ENCODE measurements at places on chromosomes 5 and 9.

DNA sequence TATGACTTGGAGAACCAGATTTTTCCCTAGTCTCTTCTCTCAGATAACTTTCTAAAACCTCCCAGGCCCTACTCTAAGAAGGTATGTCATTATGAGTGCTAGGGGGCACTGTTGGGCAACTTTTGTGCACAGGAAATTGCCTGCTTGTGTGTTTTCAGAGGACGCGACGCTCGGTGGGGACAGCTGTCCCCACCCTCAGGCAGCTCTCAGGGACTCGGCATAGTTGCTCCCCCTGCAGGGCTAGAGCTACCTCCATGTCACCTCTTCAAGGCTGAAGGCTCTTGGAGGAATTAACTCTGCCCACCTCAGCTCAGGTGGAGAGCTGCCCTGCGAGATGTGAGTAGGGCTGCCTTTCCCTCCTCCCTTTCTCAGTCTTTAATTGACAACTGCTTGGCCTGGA lies 10.2 kb upstream of the TIFAB start:
- no peak for DNase-seq

DNA sequence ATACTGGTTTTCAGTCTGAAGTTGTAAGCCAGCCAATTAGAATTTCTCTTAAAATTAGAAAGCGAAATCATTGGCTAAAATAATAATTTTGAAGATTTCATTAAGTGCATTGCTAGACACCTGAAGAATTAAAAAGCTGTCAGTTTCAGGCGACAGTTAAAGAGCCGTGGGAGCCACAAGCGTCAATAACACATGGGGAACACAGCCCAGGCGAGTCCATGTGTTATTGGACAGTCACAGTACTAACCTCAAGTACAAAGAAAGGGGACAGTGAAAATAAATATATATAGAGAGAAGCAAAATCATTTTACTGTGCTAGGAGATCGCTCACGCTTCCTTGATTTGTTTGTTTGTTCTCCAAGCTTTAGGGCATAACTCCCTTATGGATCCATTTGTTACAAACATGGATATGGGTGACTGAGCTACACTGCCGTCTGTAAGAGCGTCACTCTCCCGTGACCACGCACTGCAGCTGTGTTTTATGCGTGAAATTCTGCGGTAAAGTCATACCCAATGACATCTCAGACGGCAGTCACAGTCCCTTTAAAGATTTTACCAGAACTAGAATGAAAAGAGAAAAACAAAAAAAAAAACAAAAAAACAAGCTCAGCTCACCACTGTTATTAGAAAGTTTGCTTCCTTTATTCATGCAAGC lies 83.2 kb downstream of the USP20 start:
- no peak for DNase-seq

- DNase-seq, result no peak
Observed at GRCh38 chr5:176994460-176995121, 12.0 kb downstream of the UIMC1 start.

DNA sequence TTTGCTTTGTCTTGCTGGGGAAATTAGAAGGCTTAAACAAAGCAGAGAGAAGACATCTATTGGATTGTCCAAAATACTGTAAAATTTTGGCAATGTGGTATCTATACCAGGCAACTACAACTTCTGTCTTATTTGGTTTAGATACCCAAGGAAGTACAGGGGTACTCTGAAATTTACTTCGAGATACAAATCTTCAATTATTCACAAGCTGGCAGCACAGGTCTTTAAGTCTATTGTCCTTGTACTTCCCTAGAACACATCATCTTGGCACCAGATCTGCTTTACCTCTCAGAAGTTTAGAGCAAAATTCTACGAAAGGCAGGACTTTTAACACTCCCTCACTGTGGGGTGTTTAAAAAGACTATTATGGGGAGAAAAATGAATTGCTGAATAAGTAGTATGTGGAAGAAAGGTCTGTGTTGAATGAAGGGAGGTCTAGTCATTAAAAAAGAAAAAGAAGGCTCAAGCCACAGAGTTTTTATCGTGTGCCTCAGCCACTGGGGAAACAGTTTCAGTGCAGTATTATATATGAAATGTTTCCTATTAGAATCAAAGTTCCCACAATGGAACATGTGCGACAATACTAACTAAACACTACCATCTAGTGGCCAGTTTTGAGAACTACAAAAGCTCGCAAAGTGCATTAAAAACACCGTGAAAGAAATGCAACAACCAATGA lies 93.7 kb downstream of the PDE4D start:
- DNase-seq, result no peak

DNA sequence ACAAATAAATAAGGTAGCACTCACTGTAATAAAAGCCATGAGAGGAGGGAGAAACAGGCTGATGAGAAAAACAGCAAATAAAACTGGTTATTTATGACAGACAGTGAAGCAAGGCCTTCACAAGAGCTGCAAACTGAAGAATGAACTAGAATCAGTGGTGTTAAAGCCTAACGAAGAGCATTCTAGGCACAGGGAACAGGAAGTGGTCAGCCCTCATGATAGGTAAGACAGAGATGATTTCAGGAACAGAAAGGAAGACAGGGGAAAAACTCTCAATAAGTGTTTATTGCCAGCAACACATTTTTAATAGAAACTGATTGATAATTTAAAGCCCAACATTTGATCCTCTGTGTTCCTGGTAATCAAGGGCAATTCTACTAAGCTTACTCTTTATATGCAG lies 124.5 kb downstream of the EDIL3 start:
- no peak for DNase-seq

- DNase-seq, result no peak
Observed at GRCh38 chr5:138466125-138466899, 1.0 kb downstream of the EGR1 start.

- no peak for DNase-seq
Observed at GRCh38 chr9:81893929-81894328, 34.3 kb upstream of the SPATA31D4 start.

- no peak for DNase-seq
Observed at GRCh38 chr5:21237461-21237860, 1249.5 kb upstream of the CDH18 start.

GRCh38 chr5:171270136-171270535 lies 38.9 kb upstream of the TLX3 start:
- DNase-seq, result no peak

GRCh38 chr9:101727612-101728524 lies 10.6 kb downstream of the GRIN3A start:
- DNase-seq, result no peak

DNA sequence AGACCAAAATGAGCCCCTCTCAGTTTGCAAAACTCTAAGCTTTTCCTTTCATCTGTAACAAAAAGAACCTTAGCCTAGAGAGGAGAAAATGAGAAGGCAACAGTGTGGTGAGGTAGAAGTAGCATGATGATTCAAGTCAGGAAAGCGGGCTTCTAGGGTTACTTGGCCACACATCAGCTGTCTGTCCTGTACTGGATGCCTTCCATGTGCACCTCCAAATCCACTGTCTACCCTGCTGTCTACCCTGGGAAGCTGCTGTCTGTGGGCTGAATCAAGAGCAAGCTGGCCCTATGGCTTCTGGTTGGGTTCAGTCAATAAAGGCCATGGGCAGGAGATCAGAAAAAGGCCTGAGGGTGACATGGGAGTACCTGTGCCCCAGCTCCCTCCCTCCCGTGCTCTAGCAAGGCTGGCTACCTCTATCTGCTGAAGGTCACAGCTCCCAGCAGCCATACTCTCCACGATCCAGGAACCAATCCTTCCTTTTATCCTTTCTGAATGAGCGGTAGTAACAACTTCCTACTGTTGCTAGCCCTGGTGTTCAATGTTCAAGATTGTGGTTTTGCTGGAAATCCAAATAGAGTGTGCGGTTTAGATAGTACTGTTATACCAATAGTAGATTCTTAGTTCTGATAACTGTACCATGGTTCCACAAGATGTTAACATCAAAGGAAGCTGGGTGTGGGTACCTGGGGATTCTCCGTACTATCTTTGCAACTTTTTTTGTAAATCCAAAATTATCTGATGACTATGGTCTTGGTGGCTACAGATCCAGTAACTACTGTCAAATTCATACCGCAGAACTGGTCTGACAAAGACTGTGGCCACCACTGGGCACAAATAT lies 191.0 kb downstream of the ESM1 start:
- no peak for DNase-seq

- no peak for DNase-seq
Observed at GRCh38 chr5:144275329-144275728, 104.7 kb downstream of the KCTD16 start.

DNA sequence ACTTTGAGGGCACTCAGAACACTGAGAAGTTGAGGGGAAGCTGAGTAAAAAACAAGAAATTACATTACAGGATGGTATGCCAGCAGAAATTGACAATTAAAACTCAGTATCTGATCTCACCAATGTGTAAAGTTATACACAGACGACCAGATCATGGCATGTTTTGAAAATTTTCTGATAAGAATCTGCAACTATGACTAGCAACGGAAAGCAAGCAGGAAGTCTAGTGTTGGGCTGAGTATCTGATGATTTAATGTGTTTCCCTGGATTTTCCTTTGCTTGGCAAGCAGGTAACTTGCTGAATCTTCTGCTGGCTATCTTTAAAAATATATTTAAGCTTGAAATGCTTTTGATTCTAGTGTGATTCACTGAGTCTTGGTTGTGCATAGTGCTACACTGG lies 5.2 kb upstream of the GCNT4 start:
- DNase-seq, result no peak

GRCh38 chr5:78783434-78784130 lies 135.0 kb upstream of the LHFPL2 start:
- no peak for DNase-seq

DNA sequence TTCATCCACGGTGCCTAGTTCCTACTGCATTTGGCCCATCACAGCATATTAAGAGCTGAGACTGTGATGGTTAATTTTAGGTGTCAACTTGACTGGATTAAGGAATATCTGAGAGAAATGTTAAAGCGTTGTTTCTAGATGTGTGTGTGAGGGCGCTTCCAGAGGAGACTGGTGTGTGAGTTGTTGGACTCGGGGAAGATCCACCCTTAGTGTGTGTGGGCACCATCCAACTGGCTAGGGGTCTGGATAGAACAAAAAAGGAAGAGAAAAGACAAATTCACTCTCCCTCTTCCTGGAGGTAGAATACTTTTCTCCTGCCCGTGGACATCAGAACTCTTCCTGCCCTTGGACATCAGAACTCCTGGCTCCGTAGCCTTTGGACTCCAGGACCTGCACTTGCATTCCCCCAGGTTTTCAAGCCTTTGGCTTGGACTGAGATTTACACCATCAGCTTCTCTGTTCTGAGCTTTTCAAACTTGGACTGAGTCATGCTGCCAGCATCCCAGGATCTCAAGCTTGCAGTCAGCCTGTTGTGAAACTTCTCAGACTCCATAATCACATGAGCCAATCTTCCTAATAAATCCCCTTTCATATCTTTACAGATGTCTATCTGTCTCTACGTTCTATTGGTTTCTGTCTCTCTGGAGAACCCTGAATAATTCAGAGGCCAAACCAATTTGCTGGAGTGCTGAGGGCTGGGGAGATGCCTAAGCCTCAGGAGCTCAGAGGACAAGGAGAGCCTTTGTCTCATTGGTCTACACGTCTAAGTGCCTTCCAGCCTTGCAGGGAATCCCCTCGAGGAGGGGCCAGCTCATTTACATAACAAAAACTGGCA lies 164.5 kb downstream of the DCP2 start:
- DNase-seq, result no peak

- peak; percentile 73 for DNase-seq
Observed at GRCh38 chr9:34457266-34458012, 931 bp downstream of the FAM219A start.

GRCh38 chr5:21919414-21920022 lies 933.6 kb downstream of the CDH12 start:
- no peak for DNase-seq

- DNase-seq, result no peak
Observed at GRCh38 chr9:79208791-79209396, 362.9 kb upstream of the TLE4 start.

All from anterior cingulate cortex (tissue), 58 donors.